ENCODE measurements at places on chromosomes 6 and 20.

DNA sequence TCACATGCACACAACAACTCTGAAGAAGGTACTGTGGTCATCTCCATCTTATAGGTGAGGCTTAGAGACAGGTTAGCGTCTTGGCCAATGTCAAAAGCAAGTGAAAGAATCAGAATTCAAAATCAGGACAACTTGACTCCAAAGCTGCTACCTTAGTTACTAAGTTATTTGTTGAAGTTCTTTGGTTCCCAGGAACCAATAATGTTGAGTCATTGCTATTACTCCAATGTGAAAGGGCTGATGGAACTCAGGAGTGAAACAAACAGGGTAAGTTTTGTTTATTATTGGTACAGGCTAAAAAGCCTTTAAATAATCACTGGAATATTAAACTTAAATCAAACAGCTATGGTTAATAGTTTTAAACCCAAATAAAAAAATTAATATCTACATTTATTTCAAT is 111.1 kb downstream of the PDSS2 start:
- no peak for DNase-seq

DNA sequence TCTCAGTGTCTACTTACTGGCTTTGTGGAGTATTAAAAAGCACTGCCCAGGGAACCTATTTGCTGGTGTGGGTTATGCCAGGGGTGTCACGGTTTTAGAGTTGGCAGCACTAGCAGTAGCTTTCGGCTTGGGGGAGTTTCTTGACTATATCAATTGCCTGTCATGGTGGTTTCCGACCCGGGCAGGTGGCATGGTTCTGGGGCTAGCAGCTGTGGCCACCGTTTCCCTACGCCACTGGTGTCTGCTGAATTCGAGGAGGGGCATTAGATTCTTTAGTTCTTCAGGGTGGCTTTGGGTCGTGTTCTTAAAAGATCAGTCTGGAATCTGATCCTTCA is 55.6 kb upstream of the FOXC1 start:
- DNase-seq = no peak

DNA sequence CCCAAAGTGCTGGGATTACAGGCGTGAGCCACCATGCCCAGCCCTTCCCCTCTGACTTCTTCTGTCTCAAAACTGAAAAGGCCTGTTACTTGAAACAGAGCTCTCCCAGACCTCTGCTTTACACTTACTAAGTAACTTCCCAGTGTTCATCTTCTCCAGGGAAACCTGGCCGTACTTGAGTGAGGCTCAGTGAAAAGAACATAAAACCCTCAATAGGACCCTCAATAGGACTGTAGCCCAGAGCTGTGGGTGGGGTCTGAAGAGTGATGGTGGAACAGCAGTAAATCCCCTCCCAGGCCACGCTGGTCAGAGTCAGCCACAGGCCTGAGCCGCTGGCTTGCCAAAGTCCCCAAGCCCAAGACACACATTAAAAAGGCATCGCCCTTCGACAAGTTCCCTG is 145.4 kb downstream of the NFATC2 start:
- DNase-seq = no peak

DNA sequence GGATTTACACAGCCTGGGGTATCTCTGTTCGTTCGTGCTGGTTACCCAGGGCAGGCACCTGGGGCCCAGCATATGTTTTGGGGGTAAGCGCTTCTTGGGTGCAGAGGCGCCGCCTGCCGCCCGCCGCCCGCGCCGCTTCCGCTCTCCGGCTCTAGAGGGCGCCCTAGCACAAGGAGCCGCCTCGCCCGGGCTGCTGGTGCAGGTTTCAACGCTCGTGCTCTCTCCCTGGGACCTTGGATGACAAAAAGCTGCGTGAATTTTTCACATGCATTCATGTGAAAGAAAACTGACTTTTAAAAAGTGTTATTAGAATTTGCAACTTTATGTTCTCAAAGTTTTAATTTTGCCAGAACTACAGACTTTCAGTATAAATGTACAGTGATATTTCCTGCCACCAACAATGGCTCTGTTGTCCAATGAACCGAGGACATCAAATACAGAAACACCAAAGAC is 32.5 kb downstream of the PRR18 start:
- DNase-seq = peak; percentile 40

DNA sequence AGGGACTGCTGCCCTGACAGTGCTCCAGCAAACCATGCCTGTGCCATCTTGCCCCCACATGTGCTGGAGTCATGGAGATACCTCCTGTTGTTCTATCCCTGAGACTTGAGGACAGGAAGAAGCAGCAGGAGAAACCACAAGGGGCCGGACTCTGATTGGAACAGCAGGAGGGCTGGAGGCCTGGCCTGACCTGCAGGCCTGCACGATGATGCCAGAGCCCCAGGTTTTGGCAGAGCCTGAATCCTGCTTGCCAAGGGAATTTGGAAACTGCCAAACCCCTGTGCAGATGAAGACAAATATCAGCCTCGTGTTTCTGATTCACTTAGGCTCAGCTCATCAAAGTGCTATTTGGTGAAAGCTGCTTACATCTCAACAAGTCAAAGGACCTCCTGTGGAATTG is 177.6 kb downstream of the MAFB start:
- peak; percentile 96 for DNase-seq

DNA sequence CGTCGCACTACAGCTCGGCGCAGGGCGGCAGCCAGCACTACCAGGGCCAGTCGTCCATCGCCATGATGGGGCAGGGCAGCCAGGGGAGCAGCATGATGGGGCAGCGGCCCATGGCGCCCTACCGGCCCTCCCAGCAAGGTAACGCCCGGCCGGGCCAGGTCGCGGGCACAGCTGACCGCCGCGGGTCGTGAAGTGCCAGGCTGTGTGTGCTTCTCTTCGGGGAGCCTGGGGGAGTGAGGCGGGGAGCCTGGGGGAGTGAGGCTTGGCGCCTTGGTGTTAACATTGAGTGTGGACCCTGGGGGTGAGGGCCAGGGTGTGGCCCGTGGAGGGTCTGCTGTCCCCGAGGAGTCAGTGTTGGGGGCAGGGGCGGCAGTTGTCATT is 19.4 kb upstream of the MTG2 start:
- DNase-seq = no peak

GRCh38 chr6:35797837-35798526 is 859 bp upstream of the CLPS start:
- no peak for DNase-seq

DNA sequence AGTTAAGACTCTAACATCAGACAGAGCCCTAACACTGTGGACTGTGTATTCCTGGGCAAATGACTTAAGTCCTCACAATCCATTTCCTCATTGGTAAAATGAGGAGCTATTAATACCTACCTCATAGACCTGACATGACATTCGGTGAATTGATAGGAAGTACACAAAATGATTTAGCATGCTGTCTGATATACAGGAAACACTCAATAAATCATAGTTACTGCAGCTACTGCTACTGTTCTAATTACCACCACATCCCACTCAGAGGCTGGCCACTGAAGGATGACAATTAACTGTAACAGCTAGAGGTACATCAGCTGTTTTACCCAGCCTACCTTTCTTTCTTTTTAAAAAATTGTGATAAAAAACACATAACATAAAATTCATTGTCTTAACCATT is 87.7 kb downstream of the PLCG1 start:
- no peak for DNase-seq

DNA sequence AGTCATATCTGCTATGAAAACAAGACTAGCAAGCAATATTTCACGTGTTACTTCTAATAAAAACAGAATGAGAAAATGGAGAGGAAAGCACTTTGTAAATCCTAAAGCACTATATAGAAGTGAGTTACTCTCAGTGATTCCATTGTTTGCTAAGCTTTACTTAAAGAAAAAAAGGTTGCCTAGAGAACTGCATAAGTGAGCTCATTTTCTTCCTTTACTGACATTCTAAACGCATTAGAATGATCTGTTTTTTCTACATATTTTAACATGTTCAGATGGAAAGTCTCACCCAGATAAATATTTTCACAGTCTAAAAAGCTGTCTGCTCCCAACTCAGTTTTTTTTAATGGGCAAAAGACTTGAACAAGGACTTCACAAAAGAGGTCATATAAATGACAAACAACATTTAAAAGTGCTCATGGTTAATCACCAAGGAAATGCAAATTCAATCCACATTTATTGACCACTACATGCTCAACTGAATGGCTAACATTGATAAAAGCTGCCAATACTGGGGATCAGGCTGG is 52.9 kb upstream of the AKAP12 start:
- DNase-seq = no peak

DNA sequence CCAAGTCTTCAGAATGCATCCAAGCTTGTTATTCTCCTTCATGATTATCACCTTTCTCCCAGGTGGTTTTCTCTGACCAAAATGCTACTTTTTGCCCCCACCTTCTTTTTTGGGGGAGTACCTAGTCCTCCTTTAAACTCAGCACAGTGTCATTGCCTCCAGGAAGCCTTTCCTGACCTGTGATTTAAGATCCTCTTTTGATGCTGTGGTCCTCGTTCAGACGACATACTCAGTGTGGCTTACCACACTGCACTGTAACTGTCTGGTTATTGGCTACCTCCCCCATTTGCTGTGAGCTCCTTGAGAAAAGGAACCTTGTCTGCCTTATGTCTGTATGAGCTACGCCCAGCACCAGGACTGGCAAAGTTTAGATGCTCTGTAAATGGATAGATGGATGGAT is 14.6 kb downstream of the SAYSD1 start:
- no peak for DNase-seq

GRCh38 chr6:311679-312220 is 19.5 kb downstream of the DUSP22 start:
- no peak for DNase-seq

- DNase-seq = no peak
Observed at GRCh38 chr6:34497411-34497810, 31.5 kb downstream of the PACSIN1 start.

GRCh38 chr6:55853008-55854001 is 22.1 kb downstream of the BMP5 start:
- DNase-seq = no peak

DNA sequence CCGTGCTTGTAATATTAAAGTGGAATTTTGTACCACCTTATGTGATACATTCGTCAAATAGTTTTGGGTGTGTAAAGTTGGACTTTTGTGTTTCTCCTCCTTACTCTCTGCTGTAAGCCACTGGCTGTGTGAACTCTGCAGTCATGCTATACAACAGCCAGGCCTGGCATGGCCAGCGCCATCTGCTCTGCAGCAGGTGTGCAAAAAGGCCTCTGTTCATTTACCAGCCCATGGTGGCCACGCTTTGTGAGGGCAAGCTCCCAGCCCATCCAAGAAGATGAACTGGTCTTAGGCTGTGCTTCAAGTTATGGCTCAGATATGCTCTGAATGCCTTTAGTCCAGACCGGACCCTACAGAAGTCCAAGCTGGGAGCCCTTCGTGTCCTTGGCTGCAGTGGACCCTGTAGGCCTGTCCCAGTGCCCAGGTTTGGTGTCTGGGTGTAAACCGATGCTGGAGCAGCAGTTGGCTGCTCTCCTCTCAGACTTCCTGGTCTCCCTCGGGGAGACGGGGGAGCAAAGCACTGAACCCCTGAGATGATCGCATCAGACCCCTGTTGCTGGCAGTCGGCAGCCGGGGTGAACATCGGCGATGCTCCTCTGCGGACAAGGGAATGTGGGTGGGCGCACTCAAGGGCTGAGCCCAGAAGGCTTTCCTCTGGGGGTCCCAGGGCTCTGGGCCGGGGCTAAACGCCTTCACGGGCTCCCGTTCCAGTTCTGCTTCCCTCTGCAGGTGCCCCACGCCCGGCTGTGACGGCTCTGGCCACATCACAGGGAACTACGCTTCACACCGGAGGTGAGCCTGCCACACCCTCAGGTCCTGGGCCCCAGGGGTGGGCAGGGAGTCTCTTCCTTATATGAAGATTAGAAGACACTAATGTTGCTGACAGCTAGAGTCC is 28.6 kb upstream of the PCMTD2 start:
- DNase-seq = no peak

- DNase-seq = peak; percentile 44
Observed at GRCh38 chr6:87661503-87661902, 40.5 kb downstream of the AKIRIN2 start.

- DNase-seq = no peak
Observed at GRCh38 chr20:49710971-49711666, 2.6 kb downstream of the B4GALT5 start.

DNA sequence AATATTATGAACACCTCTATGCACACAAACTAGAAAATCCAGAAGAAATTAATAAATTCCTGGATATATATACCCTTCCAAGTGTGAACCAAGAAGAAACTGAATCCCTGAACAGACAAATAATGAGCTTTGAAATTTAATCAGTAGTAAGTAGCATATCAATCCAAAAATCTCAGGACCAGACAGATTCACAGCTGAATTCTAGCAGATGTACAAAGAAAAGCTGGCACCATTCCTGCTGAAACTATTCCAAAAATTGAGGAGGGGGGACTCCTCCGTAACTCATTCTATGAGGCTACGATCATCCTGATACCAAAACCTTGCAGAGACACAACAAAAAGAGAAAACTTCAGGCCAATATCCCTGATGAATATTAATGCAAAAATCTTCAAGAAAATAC is 67.0 kb upstream of the PDE7B start:
- DNase-seq = no peak

All from AG10803 (cell line).